ENCODE measurements at places on chromosomes 1 and 21.

DNA sequence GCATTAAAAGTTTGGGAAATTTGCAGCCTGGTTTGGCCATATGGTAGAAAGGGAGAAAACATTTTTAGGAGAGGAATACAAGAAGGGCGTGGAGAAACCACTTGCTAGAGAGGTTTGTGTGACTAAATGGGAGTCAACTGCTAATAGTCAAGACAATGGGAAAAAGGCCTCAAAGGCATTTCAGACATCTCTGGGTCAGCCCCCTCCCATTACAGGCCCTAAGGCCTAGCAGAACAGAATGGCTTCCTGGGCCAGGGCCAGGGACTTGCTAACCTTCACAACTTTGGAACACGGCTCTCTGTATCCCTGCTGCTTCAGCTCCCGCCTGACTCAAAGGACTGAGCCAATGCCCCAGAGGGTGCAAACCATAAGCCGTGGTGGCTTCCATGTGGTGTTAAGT, 752.3 kb upstream of the ADAMTS5 start:
- DNase-seq = no peak

GRCh38 chr21:16594191-16594590, 864.4 kb downstream of the USP25 start:
- no peak for DNase-seq

DNA sequence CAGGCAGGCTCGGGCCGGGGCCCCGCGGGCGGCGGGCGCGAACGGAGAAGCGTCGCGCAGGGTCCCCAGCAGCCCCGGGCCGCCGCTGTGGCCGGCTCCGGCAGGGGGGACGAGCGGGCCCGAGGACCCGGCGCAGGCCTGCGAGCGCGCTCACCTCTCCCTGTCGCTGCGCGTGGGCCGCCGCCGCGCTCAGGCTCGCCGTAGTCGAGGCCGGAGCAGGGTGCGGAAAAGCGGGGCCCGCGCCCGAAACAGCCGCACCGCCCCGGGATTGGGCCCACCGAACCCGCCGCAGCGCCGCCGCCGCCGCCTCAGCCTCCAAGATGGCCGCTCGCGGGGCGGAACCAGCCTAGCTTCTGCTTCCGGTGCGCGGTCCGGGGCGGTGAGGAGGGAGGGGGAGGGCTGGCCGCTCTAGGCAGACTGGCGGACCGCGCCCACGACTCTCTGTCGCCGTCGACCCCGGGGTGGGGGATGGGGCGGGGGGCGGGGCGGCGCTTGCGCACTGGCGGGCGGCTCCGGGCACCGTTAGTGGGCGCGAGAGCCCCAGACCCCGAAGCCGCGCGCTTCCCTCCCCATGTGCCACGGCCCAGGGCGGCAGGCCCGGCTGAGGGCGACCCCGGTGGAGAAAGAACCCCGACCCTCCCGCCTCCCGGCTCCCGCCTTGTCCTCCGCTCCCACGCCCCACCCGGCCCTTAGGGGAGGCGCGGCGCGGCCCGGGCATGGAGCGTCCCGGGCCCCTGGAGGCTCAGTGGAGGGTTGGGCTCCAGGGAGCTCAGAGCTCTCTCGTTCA, at the start of gene UBE2J2:
UBE2J2 (minus strand) TSS at position 343 of the 787 bp plus-strand sequence. CDS start 5,862 bp downstream, outside the sequence.
- peak; percentile 97 for DNase-seq

- DNase-seq = no peak
These were observed 24.7 kb upstream of the MYCL start for GRCh38 chr1:39926343-39926793.

- no peak for DNase-seq
These were observed 1.1 kb upstream of the FABP3 start for GRCh38 chr1:31373897-31374486.

- DNase-seq = no peak
These were observed 1.2 kb downstream of the PABPC4 start for GRCh38 chr1:39575191-39576015.

GRCh38 chr1:21550097-21550496, 40.9 kb downstream of the ALPL start:
- no peak for DNase-seq

- DNase-seq = no peak
These were observed 68.6 kb upstream of the POU3F1 start for GRCh38 chr1:38115226-38115625.

GRCh38 chr1:211619033-211619996, 40.4 kb upstream of the SLC30A1 start:
- no peak for DNase-seq

GRCh38 chr1:89622895-89623294, 10.0 kb upstream of the LRRC8C start:
- DNase-seq = no peak

GRCh38 chr1:58764294-58764978, 19.4 kb downstream of the JUN start:
- no peak for DNase-seq

DNA sequence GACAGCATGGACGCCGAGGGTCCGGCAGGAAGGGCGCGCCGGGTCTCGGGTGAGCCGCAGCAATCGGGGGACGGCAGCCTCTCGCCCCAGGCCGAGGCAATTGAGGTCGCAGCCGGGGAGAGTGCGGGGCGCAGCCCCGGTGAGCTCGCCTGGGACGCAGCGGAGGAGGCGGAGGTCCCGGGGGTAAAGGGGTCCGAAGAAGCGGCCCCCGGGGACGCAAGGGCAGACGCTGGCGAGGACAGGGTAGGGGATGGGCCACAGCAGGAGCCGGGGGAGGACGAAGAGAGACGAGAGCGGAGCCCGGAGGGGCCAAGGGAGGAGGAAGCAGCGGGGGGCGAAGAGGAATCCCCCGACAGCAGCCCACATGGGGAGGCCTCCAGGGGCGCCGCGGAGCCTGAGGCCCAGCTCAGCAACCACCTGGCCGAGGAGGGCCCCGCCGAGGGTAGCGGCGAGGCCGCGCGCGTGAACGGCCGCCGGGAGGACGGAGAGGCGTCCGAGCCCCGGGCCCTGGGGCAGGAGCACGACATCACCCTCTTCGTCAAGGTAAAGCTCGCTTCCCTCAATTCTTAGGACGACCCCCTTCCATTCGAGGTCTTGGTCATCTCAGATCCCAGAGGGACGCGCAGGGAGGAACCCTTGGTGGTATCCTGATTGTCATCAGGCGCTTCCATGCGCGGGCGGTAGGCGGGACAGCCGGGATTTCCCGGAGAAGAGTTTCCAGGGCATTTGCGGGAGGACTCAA, 1.6 kb downstream of the CLIC6 start:
- DNase-seq = no peak

DNA sequence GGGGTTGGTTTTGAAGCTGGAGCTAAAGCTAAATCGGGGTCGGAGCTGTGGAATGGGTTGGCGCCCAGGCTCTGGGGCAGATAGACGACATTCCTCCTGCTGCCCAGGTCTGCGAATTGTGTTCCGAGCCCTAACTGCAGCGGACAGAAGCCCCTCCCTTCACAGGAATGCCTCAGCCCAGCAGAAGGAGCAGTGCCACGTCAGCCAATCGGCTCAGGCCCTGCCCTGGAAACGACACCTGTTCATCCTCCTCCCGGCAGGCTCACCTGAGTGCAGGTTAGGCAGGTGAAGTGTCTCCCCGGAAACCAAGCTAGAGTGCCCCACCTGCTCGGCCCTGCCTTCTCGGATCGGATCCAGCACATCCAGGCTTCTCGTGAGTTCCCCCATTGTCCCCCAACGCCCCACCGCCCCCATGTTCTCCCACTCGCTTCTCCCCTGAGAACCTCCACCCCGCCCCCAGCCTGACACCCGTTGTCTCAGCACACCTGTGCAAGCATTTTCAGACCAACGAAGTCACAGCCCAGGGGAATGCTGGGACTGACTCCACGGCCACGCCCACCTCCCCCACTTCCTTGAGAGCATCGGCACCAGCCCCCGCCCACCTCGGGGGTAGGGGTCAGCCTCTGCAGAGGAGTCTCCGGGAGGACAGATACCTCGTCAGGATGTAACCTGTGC, 775 bp downstream of the TMEM125 start:
- no peak for DNase-seq

- no peak for DNase-seq
These were observed 142.8 kb downstream of the ETS2 start for GRCh38 chr21:38948377-38949069.

- DNase-seq = no peak
These were observed 23.8 kb downstream of the DENND2D start for GRCh38 chr1:111176678-111177077.

DNA sequence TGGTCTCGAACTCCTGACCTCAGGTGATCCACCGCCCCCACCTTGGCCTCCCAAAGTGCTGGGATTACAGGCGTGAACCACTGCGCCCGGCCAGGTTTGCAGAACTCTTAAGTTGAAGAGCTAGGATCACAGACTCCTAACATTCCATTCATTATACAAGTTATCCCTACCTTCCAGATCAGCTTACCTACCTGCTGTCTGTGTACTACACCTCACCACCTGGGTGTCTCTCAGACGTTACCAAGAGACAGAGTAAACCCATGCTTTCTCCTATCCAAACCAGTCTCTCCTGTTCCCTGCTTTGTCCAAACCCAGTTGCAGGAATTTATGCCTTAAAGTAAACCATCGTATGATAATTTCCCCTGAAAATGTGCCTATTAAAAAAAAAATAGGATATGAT, 123.0 kb upstream of the L1TD1 start:
- DNase-seq = no peak

DNA sequence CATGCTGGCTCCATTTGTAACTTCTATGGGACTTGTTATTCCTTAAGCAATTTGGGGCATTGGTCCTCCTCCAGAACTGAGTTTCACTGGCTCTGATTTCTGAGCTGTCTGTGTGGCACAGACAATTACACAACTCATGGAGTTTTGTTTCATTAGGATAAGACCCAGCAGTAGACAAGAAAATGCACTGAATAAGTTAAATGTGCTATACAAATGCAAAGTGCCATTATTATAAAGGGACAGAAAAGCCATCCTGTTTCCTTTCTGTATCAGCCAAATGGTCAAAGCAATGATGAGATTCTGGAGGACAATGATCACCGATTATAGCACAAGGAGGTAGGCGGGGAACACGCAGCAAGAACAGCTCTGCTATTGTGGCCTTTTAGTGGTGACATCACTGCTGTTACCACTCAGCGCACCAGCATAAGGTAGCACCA, 81.9 kb downstream of the CNIH3 start:
- DNase-seq = no peak

DNA sequence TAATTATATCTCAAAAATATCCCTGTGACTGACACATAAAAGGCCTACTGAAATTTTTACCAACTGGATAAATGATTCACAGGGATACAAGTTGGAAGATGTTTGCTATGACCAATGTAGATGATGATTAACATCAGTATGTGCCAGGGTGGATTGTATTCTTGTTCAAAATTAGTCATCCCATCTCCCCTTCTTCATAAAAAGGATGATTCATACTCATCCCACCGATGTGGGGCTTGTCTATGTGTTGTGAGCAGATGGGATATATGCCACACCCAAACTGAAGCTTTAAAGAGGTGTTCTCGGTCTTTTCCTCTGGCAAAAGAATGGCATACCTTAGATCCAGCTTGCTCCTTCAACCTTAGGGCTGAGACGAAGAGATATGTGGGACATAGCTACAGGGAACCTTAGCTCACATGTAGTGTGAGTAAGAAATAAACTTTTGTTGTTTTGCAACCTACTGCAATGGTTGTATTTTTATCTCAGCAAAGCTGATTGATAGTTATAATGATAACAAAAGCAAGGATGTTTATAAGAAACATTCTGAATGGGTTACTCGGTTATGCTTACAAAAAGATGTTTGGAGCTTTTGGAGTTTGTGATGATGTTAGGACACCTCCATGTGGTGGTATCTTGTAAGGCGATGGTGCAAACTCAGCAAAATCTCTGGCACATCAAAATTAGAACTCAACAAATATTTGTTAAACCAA, 29.4 kb downstream of the SPATA17 start:
- DNase-seq = no peak

- DNase-seq = no peak
These were observed 301.7 kb upstream of the ESRRG start for GRCh38 chr1:217024911-217025310.

GRCh38 chr1:222096883-222097282, 355.0 kb upstream of the DUSP10 start:
- DNase-seq = peak; percentile 72

- DNase-seq = no peak
These were observed 73.1 kb upstream of the DYNLT5 start for GRCh38 chr1:66679140-66679539.

GRCh38 chr1:8010080-8010664, 15.9 kb downstream of the ERRFI1 start:
- DNase-seq = no peak
